ENCODE measurements at places on chromosomes 1 and 21.

DNA sequence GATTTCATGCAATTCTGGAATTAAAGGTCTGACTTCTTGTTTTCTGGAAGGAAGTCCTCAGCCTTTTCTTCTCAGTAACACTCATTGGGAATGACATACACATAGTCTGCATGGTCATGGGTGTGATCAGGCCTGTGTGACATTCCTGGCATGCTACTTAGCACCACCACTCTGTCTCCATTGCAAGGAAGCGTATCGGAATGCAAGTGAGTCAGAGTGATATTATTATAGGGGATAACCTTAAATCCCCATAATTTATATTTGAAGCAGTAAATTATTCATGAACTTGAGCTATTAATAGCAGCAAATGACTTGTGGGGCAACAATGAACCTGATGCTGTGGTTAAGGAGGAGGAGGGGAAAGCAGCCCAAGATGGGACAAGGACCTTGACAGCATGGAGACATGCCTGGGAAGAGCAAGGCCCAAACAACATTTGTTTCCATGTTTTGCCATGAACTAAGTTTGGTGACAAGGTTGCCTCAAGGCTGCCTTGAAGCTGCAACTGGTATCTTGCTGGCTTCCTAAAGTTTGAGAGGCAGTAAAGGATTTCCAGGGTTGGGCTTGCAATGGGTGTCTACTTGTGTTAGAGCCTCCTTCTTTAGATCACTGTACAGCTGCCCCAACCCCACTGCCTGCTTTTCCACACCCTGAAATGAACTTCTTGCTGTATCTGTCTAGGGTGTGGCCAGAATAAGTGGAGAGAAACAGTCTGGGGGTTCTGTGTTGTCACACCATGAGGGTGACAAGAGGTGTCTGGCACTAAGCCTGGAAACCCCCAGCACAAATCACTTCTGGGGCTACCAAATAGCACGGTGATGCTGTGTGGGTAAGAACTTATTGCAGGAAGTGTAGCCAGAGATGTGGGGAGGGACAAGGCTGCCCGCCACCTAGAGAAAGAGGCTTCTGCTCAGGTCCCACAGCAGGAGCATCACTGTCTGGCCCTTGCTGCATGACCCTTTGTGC lies 4.6 kb downstream of the MAB21L3 start:
- no peak for DNase-seq

GRCh38 chr1:58459911-58460310 lies 86.6 kb downstream of the OMA1 start:
- DNase-seq = no peak

- DNase-seq = no peak
Observed at GRCh38 chr1:150072959-150073358, 5.4 kb downstream of the VPS45 start.

DNA sequence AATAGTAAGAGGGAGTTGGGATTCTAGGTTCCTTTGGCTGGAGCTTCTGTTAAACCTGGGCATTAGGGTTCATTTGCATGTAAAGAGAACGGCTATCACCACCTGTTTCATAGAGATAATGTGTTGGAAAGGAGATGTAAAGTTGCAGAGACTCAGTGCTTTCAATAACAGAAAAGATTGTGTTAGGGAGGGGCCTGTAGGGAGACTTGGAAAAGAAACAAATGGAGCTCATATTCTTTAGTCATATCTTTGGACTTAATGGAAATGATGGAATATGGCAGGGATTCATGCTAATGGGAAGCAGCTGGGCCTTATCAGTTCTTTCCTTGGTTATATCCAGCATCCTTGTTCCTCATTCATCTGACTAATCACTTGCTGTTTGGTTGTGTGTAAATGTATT lies 144.9 kb downstream of the CD247 start:
- no peak for DNase-seq

- no peak for DNase-seq
Observed at GRCh38 chr1:30694280-30695175, 28.9 kb downstream of the MATN1 start.

GRCh38 chr1:159071970-159072582 lies 4.5 kb downstream of the AIM2 start:
- DNase-seq = no peak

GRCh38 chr1:29695036-29695435 lies 458.7 kb downstream of the PTPRU start:
- DNase-seq = no peak

GRCh38 chr21:31418377-31419001 lies 74.4 kb upstream of the TIAM1 start:
- DNase-seq = no peak

DNA sequence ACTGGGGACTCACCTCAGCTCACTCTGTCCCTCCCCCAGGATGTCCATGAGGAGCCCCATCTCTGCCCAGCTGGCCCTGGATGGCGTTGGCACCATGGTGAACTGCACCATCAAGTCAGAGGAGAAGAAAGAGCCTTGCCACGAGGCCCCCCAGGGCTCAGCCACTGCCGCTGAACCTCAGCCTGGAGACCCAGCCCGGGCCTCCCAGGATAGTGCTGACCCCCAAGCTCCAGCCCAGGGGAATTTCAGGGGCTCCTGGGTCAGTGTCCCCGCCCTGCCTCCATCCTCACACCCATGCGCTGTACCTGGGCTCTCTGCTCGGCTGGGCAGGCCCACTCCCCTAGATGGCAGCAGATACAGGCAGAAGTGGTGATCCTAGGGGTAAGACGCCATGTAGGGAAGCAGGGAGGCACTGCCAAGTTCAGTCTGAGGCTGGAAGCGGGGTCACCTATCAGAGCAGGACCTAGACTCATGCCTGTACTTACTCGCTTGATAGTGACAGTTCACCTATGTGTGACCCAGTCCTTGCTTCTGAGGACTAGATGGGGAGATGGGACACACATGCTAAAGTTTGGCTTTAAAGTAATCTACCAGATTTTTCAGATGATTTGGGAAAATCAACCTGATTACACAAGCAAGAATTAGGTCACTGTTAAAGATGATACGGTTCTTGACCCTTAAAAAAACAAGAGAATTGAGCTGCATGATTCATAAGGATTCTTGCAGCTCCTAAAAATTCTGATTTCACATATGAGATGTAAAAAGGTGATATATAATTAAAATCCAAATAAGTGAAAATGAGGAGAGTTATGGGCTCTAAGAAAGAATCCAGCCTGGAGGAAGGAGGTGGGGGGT lies 38.7 kb downstream of the ETNK2 start:
- no peak for DNase-seq

GRCh38 chr1:24085546-24085945 lies 26.4 kb downstream of the MYOM3 start:
- DNase-seq = no peak

DNA sequence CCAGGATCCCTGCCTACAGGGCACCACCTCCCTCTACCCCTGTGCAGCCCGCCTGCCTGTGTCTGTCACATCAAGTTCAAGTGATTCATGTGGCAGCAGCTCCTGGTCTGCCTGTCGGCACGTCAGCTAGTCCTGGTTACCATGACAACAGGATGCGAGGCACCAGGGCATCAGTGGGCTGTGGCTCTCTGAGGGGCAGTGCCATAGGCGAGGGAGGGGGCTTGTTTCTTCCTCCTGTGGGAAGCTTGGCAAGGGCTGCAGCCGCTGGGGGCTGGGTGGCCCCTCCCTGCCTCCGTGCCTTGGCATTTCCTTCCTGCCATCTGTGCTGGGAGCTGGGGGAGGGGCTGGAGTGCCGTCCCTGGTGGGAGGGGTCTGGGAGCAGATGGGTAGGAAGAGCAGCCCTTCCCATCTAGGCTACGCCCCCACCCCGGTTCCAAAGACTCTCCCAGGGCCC lies 43.1 kb downstream of the FOXO6 start:
- peak; percentile 32 for DNase-seq

DNA sequence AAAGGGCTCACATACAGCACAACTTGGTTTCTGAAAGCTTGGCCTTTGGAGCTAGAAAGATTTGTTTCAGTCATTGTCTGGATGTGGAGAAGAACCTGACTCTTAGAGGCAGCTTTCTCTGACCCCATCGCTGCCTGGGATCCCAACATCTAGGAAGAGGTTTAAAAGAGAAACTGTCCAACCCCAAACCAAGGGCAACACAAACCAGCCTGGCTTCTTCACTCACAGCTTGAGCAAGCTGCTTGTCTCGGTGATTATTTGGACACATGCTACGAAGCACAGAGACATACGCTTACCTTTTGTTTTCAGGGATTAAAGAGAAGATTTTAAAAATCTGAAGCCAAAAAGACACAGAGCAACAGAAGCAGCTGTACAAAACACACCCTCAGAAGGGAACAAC lies 109.8 kb downstream of the ETS2 start:
- no peak for DNase-seq

- DNase-seq = no peak
Observed at GRCh38 chr21:39904457-39904856, 37.2 kb downstream of the PCP4 start.

DNA sequence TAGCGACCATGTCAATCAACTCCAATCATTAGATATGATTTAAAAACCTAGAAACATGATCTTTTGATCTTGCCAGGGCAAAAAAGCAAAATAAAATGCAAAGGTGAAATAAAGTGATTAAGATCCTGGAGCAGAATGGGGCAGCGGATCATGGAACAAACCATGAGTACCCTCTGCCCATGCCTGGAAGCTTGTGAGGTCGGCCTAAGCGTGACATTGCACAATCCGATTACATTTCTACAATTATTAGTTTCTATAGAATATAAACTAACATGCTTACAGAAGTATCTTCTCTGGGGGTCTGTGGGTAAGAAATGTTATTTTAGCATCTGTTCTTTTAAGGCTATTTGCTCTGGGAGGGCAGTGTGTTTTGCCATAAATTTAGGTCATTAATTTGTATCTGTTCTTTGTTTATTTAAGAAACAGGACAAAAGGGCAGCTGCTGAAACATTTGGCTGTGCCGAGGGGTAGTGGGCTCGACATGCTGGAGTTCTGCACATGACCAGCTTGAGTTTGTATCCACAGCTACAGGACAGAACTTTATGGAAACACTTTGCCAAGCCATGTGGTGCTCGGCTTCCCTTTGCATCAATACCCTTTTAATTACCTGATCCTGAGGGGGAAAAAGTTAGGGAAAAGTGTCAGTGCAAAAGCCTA lies 55.9 kb downstream of the ZBTB18 start:
- no peak for DNase-seq

DNA sequence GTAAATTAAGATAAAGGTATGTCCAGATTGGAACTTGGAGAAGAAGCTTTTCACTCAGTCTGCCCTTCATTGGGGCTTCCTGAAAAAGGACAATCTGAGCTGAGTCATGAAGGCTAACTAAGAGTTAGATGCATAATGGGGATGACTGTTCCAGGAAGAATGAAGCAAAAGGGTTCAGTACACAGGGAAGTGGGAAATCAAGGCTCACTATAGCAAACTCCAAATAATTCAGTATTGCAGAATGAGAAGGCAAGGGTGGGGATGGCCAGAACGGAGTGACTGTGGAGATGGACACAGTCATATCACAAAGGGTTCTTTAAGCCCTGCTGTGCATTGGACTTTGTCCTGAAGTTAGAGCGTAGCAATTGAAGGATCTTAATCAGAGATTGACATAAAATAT lies 158.3 kb downstream of the FGGY start:
- DNase-seq = no peak

- no peak for DNase-seq
Observed at GRCh38 chr1:108852221-108852975, 4.5 kb downstream of the AKNAD1 start.

DNA sequence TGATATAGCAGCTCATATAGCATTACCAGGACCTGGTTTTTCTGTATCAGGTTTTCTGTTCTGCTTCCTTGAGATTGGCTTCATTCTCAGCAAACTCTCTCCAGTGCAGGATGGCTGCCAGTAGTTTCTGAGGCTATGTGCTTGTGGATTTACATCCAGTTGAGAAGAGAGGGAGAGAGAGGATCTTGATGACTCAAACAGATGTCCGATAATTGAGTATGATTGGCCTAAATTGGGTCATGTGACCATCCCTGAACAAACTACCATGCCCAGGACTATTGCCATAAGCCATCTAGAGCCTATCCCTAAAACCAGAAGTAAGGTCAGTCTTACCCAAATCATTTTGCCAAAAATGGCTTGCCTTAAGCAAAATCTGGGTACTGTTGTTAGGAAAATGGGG lies 18.1 kb upstream of the PSMA5 start:
- DNase-seq = no peak

GRCh38 chr1:227125929-227126545 lies 185.9 kb downstream of the COQ8A start:
- DNase-seq = no peak

- DNase-seq = no peak
Observed at GRCh38 chr1:9459816-9460407, 79.4 kb upstream of the SLC25A33 start.

DNA sequence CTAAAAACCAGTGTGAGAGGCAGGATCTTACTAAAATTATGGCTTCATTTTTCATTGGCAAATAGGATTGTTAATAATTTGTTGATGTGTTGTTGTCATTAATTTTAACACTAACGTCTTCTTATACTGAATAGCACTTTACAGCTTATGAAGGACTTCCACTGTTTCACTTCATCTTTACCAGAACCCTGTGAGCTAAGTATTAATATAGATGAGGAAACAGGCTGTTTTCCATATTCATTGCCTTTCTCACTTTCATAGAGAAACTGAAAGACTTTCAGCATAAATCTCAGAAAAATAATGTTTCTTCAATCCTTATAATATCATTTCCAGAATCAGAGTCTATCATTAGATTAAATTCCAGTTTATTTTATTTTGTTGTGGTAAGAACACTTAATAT lies 8.5 kb downstream of the MAP10 start:
- no peak for DNase-seq

- DNase-seq = no peak
Observed at GRCh38 chr1:176983731-176984130, 180.8 kb downstream of the ASTN1 start.

DNA sequence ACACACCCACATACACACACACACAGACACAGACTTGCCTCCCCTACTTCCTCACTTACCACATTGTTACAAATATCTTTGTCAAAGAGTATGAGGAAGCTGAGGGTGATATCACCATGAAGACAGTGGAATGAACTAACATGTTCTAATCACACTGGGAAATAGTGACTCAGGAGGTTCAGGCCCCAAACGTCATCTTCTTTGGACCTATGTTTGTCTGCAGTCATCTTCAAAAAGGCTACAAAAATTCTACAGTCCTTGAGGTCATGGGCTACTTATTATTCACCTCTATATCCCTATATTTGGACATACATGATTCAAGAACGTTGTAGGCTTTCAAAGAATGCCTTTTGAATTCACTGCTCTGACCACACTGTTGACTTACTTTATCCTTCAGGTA lies 2.1 kb upstream of the LCE2C start:
- DNase-seq = no peak

- DNase-seq = no peak
Observed at GRCh38 chr21:44880405-44881197, 7.1 kb upstream of the PTTG1IP start.

DNA sequence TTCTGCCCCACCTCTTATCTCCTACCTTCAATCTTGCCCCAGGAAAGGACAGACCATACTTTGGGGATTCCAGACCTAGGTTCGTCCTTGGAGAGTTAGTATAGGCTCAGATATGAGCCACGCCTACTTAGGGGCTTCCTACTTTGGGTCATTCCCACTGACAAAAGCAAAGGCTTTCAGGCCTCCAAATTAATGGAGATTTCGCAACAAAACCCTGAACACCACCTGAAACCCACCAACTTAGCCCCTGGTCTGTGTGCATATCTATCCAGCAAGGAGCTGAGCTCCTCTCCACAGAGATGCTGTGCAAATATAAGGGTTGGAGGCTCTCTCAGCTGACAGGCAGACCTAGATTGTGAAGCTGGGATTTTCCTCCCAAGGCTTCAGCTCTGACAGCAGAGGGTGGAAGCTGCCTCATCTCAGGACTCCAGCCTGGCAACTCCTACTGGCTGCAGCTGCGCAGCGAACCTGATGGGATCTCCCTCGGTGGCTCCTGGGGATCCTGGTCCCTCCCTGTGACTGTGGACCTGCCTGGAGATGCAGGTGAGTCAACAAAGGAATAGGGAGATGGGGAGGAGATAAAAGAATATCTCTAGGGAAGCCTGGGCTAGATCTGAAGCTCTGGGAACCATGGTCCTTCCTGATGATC lies 2.1 kb downstream of the MPL start:
- no peak for DNase-seq
